ENCODE measurements at places on chromosomes 4 and X.

- DNase-seq: no peak
These were observed 137.9 kb downstream of the ANK2 start for GRCh38 chr4:113187358-113187757.

- DNase-seq: no peak
These were observed 13.7 kb downstream of the OCRL start for GRCh38 chrX:129553619-129554288.

DNA sequence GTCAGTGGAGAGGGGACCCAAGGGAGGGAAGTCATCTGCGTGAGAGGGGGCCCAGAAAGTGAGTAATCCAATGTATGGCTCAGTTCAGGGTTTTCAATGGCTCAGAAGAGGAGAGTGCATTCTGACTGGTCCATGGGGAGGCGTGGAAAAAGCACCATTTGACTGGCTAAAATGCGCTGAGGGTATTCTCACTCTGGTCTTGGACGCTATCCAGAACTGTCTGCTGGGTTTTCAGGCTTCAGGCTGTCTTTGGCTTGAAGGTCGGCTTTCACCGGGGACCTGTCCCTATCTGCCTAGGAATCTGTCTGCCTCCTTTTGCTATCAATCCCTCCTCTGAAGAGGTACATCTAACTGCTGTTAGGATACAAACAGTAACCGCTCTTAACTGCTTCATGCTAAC, 26.4 kb downstream of the EPGN start:
- no peak for DNase-seq

- peak; percentile 91 for DNase-seq
These were observed 84.3 kb downstream of the SPRY1 start for GRCh38 chr4:123480706-123481418.

- peak; percentile 70 for DNase-seq
These were observed 208.4 kb downstream of the NWD2 start for GRCh38 chr4:37452952-37453280.

Measured in astrocyte of the spinal cord (primary cell).